ENCODE measurements at places on chromosomes 16 and 17. TPM values are rescaled to one million over a fixed set of nuclear protein-coding genes. Genes with fewer than 3 reads are reported as not detected.

TP53I13 gene
- polyA plus RNA-seq: 36.8 TPM

MT1A gene
- polyA plus RNA-seq: not detected

PMFBP1 gene
- 0.98 TPM for polyA plus RNA-seq

CCL8 gene
- 0.46 TPM for polyA plus RNA-seq

AOC2 gene
- 1.0 TPM for polyA plus RNA-seq

RNF40 gene
- 52.3 TPM for polyA plus RNA-seq

LGALS9B gene
- not detected for polyA plus RNA-seq

- no peak for DNase-seq
These were observed 14.4 kb upstream of the CDIPT start for GRCh38 chr16:29877266-29877961.

- peak; percentile 36 for DNase-seq
These were observed 59.7 kb downstream of the IL21R start for GRCh38 chr16:27461483-27462171.

DNA sequence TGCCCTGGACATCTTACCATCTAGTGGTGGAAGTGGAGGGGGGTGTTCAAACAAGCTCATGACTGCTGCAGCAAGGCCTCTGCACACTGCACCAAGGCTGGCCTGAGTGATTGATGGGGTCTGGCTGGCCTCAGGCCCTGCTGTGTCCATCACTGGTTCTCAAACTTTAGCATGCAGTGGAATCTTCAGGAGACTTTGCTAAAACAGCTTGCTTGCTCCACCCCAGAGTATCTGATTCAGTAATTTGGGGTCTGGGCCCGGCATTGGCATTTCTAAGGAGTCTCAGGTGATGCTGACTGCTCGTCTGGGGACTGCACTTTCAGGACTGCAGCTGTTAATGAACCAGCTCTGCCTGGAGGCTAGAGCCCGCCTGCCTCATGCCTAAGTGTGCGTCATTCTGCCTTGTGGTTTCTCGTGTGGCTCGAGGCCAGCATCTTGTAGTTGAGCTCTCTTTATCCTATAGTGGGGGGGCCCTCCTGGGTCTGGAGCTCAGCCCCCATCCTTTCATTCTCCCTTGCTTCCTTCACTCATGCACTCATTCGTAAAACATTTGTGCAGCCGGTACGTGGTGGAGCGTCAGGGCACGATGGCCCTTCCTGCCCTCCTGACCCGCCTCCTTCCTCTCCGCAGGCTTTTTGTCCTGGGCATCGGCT lies 4.1 kb downstream of the MGAT5B start:
- DNase-seq: no peak

GRCh38 chr16:50676684-50677225 lies 4.4 kb downstream of the SNX20 start:
- DNase-seq: no peak

DNA sequence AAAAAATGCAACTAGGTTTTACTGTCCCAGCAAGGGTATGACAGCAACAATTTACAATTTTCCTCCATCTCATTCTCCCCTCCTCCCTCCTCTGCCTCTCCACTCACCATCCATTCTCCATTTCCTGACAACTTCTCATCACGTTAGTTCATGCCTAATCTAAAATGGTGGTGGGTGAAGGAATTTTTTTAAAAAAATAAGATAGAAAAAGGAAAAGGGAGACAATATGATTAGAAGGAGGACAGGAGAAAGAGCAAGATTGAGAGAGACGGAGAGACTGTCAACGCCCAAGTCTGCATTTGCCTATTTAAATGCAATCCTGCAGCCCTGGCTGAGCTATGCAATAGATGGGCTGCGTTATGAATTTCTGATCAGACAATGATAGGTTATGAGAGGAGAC lies 380.7 kb upstream of the PSMD7 start:
- DNase-seq: no peak

GRCh38 chr17:57404073-57404472 lies 147.8 kb downstream of the MSI2 start:
- no peak for DNase-seq

DNA sequence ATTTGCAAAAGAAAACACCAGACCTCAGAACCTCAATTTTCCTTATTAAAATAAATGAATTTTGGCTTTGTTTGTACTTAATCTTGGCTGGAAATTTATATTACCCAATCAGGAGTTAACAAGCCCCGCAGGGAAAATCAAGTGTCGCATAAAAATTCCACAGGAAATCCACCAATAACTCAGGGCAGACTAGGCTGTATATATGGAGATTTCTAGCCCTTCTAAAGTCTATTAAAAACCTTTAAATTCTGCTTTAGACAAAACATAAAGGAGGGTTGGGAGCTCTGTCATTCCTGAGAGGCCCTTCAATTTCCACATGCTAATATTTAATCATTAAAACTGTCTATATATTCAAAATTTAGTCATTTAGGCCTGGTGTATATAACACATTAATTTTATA lies 434.7 kb downstream of the CDH11 start:
- DNase-seq: no peak

DNA sequence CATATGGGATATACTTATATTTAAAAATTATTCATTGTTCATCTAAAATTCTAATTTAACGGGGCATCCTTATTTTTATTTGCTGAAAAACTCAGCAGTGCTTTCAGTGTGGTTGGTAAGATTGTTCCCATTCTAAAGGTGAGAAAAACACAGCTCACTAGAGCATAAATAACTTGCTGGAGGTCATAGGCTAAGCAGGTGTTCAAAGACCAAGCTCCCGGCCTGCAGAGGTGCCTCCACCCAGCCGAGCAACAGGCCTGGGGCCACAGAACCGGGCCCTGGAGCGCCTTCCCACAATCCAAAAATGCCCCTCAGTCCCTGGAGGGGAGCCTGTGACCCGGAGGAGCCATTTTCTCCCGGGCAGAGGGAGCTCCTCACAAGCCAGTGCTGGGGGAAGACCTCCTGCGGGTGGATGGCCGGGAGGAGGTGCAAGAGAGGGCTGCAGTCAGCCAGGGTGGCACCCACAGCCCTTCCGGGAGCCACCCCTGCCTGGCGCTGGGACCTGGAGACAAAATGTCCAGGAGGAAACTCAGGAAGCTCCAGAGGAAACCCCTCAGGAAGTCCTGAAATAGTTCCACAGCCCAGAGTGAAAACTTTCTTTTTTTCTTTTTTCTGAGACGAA lies 14.7 kb downstream of the ABR start:
- no peak for DNase-seq

- no peak for DNase-seq
These were observed 171.0 kb downstream of the SLC39A11 start for GRCh38 chr17:72921347-72922054.

DNA sequence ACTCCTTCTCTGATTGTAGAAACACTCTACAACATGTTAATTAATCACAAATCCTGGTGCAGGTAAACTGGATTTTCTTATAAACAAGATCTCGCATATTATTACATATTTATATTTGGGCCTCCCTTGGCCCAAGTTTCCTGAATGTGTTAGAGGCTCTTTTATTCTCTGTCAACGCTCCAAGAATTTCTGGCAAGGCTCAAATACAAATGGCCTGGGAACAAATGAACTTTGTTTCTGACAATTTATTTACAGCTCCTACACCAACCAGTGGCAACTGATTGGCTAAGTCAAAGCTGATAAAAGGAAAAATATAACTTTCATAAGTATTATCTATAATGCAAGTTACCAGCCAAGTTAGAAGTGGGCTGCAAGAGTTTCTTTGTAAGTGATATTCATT lies 64.9 kb upstream of the CORO6 start:
- peak; percentile 31 for DNase-seq

GRCh38 chr16:72137380-72138063 lies 34.4 kb downstream of the PMFBP1 start:
- DNase-seq: no peak

GRCh38 chr17:60075981-60076380 lies 2.7 kb downstream of the HEATR6 start:
- DNase-seq: no peak

DNA sequence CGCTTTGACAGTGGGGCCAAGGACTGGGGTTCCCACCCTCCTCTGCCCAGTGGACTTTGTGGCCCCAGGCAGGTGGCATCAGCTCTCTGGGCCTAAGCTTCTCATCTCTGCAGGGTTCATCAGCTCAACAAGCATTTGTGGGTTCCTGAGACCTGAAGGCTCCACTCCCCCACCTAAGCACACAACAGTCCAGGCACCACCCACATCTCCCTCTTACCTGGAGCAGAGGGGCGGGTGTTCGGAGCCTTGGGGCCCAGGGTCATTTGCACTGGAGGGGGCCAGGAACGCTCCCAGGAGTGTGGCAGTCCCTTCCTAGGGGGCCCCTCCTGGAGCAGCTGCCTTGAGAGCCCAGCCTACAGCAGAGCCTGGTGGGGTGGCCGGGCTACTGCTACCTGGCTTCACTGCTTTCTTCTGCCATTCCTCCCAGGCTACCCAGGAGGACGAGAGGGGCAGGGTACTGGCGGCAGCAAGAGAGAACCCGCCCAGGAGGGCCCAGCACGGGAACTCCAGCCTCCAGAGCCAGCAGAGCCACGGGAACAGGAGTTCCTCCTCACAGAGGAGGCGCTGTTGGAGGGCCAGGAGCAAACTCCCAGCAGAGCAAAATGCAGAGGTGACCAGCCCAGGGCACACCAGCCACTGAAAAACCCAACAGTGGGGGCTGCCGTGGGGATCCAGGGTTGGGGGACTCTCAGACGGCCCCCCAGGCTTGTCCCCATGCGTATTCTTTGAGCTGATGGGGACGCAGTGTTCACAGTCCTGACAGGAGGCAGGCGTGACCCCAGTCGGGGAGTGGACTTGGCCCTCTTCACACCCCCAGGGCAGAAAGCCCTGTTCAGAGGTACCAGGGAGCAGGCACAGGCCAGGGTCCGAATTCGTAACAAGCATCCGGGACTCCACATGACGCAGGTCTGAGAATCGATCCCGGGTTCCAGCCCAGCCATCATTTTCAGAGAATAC lies 35.1 kb upstream of the SLC38A10 start:
- DNase-seq: no peak

- DNase-seq: no peak
These were observed 45.1 kb upstream of the ZNF750 start for GRCh38 chr17:82884970-82885353.

- no peak for DNase-seq
These were observed 16.8 kb upstream of the PSMD7 start for GRCh38 chr16:74279805-74280204.

DNA sequence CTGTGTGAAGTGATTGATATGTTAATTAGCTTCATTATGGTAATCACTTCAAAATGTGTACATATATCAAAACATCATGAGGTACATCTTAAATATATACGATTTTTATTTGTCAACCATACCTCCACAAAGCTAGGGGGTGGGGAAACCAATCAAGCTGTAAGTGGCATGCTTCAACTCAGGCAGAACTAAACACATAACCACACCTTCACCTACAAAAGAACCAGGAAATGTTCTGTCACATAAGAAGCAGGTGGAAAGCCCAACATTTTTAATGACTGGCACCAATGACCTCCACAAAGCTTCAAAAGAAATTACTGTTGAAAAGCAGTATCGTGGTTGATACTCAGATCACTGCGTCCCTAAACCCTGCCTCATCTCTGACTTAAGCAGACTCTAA lies 867.7 kb upstream of the EEF2KMT start:
- DNase-seq: no peak

- peak; percentile 74 for DNase-seq
These were observed 10.0 kb downstream of the ATP5PD start for GRCh38 chr17:75036643-75037268.

GRCh38 chr17:78798695-78799559 lies 16.9 kb upstream of the CYTH1 start:
- no peak for DNase-seq

DNA sequence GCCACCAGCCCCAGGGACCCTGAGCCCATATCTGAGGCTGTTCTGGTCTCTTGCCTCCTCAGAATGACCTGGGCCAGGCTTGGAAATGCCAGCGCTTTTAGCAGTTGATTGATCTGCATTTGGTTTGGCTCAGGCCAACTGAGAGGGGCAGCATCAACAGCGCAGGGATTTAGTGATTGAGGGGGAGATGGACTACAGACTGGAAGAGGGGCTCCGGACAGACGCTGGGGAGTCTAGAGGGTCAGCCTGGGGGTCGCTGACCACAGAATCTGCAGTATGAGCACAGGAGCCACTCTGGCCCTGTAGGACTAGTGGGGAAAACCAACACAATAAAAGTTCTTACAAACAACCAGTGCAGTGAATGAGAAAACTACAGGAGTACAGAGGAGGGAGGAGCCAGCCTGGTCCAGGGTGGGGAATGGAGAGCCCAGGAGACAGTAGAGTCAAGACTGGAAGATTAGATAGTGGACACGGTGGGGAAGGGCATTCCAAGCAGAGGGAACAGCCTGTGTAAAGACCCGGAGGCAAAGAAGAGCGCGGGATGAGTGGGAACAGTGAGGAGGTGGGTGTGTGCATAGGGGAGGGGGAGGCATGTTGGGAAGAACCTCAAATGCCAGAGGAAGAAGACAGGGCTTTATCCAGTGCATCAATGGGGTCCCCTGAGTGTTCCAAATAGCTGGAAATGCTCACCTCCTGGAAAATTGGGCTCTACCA lies 128.9 kb downstream of the MRM1 start:
- DNase-seq: no peak

DNA sequence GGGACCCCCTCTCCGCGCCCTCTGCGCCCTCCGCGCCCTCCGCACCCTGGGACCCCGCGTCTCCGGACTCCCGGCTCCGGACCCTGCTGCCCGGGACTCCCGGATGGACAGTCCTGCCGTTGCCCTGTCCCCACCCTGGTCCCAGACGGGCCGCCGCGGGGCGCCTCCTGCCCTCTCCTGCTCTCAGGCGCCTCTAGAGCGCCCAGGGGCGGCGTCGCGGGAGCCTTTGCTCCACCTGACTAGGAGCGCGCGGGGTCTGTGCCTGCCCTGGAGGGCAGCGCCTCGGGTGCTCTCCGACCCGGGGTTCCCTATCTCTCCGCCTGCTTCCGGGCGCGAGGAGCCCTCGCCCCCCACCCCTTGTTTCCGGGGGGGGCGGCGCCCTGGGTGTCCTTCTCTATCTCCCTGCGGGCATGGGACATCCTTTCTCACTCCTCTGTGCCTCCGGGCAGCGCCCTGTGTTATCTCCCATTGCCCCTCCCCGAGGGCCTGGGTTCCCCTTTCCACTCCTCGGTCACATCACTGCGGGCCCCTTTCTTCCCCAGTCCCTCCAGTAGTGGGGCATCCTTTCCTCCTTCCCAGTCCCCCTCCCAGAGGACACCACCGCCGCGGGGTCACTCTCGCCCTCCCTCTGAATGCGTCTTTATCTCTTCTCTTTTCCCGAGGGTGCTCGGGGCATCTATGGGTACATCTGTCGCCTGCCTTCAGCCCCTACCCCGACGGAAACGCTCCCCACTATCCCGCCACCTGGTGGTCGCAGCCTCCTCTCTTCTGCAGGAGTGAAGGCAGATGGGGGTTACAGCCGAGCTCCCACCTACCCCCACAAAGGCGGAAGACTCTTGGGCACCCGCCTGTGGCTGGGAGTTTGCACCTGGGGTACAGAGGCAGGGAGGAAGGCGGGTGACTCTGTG lies 875 bp downstream of the PRKCB start:
- no peak for DNase-seq
